ENCODE measurements at places on chromosomes 12 and 14.

- DNase-seq = no peak
These were observed 122.4 kb downstream of the GPR135 start for GRCh38 chr14:59342516-59343484.

DNA sequence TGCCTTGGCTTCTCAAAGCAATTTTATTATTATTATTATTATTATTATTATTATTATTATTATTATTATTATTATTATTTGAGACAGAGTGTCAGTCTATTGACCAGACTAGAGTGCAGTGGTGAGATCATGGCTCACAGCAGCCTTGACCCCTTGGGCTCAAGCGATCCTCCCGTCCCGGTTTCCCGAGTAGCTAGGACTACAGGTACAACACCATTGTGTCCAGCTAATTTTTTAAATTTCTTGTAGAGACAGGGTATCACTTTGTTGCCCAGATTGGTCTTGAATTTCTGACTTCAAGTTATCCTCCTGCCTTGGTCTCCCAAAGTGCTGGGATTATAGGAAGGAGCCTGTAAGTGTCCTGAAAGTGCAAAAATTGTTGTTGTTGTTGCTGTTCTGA, 11.6 kb upstream of the AP4S1 start:
- DNase-seq = no peak

- DNase-seq = peak; percentile 16
These were observed 183.8 kb downstream of the SLC25A21 start for GRCh38 chr14:36988568-36988967.

- no peak for DNase-seq
These were observed 99.4 kb downstream of the NINJ2 start for GRCh38 chr12:563787-564298.

- peak; percentile 27 for DNase-seq
These were observed 991 bp upstream of the RCOR1 start for GRCh38 chr14:102591372-102591943.

DNA sequence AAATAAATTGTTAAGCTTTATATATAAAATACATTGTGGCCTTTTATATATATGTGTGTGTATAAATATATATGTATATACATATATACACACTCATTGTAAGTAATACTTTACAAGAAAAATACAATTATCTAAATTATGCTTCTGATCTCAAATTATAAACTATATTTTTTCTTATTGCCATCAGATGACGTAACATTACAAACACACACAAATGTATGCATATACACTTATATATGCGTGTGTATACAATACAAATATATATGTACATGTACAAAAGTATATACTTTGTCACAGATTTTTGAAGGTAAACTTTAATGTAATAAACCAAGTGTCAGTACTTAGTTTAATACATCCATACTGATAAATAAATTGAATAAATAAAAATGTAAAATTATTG, 278.9 kb upstream of the LMO3 start:
- DNase-seq = no peak

- peak; percentile 40 for DNase-seq
These were observed 87.1 kb downstream of the VEZT start for GRCh38 chr12:95304673-95305198.

GRCh38 chr14:72519543-72519942, 374.4 kb downstream of the DPF3 start:
- no peak for DNase-seq

- peak; percentile 4 for DNase-seq
These were observed 500 bp downstream of the GPR137C start for GRCh38 chr14:52553002-52553670.

DNA sequence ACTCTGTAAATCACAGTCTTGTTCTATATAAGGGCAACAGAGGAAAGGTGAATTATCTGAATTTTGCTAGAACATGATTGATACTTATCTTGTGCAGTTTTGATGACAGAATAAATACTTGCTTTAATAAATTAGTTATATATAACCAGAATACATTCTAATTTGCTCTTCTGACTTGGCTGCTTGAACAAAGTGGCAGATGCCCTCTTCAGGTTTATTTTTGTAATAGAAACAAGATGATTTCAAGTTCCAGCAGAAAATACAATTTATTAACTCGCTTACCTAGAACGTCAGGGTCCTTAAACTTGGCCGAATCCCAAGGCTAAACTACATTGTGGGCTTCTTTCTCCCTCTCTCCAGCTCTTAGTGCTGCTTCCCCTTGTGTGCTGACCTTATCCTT, 57.6 kb upstream of the SSTR1 start:
- DNase-seq = no peak

DNA sequence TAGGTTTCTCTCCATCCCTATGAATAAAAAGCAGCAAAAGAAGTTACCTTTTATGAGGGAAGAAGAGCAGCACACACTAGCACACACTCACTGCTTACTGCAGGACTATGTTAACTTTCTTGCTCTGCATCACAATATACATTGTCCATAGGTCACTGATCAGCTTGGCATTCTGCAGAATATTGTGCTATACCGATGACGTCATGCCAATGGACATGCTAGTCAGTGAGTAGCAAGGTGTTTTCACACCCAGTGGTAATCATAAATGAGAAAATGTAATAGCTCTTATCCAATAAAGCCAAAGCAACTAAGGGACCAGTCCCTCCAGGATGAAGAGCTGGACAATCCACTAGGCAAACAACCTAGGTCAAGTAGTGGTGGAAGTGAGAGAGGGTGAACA, 16.7 kb upstream of the ZDHHC17 start:
- no peak for DNase-seq
